Activated naive CD4-positive, alpha-beta T cell treated with anti-CD3 and anti-CD28 coated beads for 36 hours (primary cell): ENCODE measurements at places on chromosomes 16 and 17. TPM values are rescaled to one million over a fixed set of nuclear protein-coding genes. Genes with fewer than 3 reads are reported as not detected.

The ST3GAL2 gene
- total RNA-seq = 9.9 TPM

The SPIRE2 gene
- total RNA-seq = 0.26 TPM

GRCh38 chr17:35241520-35241919 lies 1.4 kb upstream of the SLFN5 start:
- peak; percentile 47 for DNase-seq

GRCh38 chr16:23917621-23918020 lies 81.8 kb downstream of the PRKCB start:
- DNase-seq = no peak

GRCh38 chr17:8079291-8080207 lies 8.0 kb downstream of the ALOX12B start:
- peak; percentile 91 for DNase-seq
